ENCODE measurements at places on chromosomes 12 and 14.

DNA sequence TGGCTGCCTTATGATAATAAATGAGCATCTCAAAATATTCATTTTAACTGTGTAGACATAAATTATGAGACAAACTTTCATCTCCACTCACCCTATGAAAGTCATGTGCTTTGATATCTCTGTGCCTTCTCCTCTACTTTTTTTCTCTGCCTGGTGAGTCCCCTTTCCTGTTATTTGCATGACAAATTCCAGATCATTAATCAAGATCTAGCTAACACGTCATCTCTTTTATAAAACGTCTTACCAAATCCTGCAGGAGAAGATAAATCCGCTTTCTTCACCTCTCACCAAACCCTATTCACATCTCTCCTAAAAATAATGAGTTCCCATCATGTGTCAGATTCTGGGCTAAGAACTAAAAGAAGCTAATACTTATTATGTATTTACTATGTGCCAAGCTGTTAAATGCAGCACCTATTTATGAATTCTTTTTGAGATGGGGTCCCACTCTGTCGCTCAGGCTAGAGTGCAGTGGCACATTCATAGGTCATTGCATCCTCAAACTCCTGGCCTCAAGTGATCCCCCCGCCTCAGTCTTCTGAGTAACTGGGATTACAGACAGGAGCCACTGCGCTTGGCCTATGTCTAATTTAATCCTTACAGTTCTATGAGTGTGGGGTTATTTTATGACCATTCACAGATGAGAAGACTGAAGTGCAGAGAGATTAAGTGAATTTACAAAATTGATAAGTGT is 26.7 kb downstream of the SPX start:
- no peak for DNase-seq

GRCh38 chr12:71141378-71141926 is 16.3 kb downstream of the TSPAN8 start:
- no peak for DNase-seq

GRCh38 chr14:36756226-36756625 is 94.6 kb downstream of the PAX9 start:
- no peak for DNase-seq

DNA sequence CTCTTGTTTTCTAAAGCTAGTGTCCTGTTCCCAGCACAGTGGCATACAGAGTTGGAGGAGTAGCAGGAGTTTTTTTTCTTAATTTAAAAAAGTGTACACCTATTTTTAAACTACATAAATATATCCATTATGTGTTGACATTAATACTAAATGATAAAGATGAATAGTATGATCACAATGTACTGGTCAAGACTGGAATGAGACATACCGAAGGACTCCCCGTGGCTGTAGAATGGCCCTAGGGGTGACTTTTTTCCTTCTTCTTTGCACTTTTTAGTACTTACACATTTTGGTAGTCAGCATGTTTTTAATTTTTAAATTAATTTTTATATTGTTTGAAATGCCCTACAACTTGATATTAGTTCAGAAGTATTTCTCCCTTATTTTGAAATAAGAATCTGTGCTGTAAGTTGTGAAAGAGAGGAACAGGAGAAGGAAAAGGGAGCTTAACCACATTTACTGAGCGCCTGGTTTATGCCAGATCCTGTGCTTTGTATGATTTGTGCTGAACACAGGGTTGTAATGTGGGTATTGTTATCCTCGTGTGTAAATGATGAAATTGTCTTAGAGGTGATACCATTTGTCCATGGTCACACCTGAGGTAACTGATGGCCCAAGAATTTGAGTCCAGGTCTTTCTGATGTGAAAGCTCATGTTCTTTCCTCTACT is 136.5 kb downstream of the TGFB3 start:
- no peak for DNase-seq

- no peak for DNase-seq
Observed at GRCh38 chr12:1050059-1050707, 59.2 kb downstream of the ERC1 start.

GRCh38 chr12:116194935-116195431 is 82.5 kb downstream of the MED13L start:
- DNase-seq = no peak

- no peak for DNase-seq
Observed at GRCh38 chr12:30578426-30578825, 117.2 kb downstream of the IPO8 start.

- no peak for DNase-seq
Observed at GRCh38 chr12:96266238-96266637, 72.1 kb downstream of the ELK3 start.

DNA sequence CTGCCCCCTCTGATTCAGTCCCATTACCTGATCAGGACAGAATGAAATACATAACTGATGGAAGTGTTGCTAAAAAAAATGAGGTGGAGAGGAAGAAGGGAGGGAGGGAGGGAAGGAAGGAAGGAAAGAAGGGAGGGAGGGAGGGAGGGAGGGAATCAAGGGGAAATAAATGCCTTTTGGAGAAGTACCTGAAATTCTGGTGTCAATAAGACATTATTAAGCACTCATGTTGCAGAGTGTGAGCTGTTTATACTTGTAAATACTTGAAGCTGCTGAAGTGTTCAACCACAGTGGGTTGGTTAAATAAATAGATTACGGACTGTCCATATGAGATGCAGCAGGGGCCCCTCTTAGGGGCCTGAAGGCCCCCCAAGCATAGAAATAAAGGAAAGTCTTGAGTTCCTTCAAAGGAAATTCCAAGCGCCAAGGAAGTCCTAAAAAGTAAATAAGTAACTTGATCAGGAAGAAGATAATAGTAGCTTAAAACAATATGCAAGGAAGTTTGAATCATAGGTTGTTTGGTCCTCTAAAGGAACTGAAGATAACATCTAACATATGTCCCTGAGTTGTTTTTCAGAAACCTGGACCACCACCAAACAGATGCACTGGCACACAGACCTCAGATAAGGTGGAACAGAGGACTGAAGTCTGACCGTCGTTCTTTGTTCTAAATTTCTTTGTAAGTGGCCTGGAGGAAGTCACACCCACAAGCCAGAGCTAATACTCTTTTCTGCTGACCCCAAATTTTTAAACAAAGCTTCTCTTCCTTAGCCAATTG is 110.8 kb downstream of the SEC23A start:
- DNase-seq = no peak

DNA sequence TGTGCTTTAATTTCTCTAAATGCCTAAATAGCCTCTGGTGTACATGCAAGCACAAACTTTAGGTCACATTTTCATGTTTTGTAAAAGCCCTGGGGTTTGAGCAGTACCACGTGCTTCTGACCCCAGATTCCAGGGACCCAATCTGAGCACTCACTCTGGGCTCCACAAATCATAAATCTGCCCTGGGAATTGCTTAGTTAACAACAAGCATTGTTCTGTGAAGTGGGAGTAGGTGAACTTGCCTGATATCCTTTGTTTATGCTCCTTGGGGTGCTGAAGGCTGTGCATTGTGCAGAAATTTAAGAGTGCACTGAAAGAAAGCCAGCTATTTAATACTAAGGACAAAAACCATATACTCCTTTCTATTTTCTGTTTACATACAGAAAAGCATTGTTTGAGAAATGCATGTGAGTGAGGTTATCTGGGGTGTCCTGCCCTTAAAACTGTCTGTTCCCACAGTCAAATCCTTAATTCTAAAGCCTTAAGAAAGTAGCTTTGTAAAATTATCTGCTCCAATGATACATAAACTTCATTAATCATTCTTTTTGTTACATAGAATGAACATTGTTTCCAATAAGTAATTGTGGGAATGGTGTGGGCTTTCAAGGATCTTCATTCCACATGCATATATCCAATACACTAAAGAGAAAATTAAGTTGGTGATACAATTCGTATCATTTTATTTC is 258.6 kb upstream of the NPAS3 start:
- DNase-seq = no peak

- no peak for DNase-seq
Observed at GRCh38 chr12:51085757-51086156, 2.4 kb upstream of the CSRNP2 start.

DNA sequence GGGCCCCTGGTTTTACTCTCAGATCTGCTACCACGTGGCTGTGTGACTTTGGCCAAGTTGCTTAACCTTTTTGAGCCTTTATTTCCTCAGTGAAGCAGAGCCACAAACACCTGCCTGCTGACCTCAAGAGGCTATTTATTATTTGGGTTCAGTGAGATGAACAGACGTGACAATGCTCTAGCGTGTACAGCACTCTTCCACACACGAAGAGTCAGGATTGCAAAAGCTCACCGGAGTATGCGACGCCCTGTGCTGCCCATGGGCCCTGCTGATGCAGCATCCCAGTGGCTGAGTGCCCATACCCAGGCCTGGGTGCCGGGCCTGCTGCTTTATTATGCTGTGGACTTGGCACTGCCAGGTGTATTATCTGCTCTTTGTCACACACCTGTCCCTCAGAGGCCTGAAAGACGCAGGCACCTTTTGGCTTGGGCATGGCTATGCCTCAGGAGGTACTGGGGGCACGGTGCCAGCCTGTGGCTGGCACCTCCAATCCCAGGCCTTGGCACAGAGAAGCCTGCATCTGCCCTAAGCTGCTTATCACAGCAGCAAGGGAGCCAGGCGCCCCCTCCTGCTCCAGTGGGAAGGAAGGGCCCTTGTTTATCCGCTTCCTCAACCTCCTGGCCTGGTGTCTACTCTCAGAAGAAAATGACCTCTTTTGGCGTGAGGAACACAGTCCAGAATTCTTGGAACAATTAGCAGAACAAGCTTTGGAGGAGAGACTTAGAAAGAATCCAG is 22.3 kb upstream of the TC2N start:
- no peak for DNase-seq

- DNase-seq = no peak
Observed at GRCh38 chr14:47153746-47154145, 502.2 kb upstream of the RPL10L start.

DNA sequence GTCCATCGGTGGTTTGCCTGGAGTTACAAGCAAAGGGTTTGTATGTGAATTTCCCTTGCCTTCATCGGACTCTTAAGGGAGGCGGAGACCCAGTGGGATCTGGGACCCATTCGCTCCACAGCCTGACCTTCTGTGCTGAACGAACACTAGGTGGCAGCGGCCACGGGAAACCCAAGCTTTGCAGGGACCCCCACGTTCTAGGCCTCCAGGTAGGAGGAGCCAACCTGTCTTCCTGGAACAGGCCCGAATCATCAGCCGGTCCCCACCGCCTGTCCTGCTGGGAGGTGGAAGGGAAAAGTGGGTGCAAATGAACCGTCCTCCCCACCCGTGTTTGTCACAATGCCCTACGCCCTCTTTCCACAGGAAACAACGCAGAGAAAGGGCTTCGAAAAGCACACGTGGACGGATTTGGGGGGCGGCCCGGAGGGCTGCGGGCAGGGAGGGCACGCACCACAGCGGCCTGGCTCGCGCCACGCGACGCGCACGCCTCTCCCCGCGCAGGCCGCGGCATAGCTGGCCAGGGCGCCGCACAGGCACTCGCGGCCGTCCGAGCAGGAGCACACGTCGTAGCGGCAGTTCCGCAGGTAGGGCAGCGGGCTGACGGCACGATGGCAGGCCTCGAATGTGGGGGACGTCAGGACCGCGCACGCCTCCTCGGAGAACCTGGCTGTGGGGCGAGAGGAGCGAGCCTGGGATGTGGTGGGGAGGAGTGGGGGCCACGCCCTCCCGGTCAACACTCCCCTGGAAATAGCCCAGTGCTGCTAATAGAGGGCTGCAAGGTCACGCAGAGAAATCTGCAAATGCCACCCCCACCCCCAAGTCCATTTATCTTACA is 67.8 kb downstream of the VWF start:
- no peak for DNase-seq

- DNase-seq = no peak
Observed at GRCh38 chr12:42904683-42905418, 315.3 kb upstream of the PRICKLE1 start.

DNA sequence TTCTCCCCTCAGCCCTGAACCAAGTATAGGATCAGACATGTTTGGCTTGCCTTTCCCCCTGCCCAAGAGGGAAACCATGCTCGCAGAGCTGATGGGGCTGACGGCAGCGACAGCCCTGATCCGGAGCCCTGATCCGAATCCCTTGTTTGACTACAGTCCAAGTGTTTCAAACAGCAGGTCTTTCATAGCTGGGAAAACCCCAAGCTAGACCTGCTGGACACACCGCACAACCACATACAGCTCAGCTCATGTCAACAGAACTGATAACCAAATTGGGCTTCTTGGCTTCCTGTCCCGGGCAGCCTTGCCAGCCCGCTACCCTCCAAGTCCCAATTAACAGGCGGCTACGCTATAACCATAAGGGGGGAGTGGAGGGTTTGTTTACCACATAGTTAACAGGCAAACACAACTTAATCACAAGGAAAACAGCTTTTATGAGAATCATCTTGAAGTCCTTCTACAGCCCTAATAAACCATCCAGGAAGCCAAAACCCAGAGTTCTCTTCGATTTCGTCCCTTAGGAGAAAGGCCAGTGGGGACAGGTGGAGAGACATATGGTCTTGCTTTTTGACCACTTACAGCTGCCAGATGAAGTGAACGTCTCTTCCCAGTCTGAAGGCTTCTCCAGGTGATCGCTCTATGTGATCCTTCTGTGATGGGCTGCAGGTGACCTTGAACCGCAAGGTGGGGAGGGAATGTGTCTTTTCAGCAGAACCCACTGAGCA is 64.5 kb upstream of the MANSC4 start:
- no peak for DNase-seq

DNA sequence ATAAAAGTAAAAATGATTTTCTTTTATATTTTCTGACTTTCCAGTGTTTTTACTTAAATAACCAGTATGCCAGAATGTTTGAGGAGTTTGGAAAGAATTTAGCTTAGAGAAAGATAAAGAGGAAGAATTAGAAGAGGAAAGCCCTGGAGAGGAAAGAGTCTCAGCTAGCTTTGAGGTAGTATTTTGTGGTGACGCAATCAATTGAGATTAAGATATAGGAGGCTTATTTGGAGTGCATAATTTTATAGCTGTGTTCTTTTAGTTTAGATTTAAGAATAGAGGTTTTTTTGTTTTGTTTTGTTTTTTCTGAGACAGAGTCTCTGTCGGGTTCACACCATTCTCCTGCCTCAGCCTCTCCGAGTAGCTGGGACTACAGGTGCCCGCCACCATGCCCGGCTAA is 18.1 kb downstream of the CLEC2B start:
- no peak for DNase-seq

GRCh38 chr12:1797011-1797901 is 23.1 kb upstream of the LRTM2 start:
- no peak for DNase-seq

DNA sequence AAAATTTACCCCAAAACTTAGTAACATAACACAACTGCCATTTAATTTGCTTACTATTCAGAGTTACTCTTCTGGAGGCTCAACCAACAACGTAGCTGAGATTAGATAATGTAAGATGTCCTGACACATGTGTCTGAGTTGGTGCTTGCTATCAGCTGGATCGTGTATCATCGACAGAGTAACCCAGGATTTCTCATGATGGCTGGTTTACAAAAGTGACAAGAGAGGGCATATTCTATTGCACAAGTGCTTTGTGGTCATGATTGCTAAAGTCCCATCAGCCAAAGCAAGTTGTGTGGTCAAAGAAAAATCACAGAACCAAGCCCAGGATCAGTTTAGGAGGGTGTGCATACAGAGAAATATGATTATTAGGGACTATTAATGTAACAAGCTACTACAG is 73.4 kb downstream of the CAPZA3 start:
- DNase-seq = no peak

- no peak for DNase-seq
Observed at GRCh38 chr14:22522466-22522957, 66.5 kb downstream of the DAD1 start.
